ENCODE measurements at places on chromosomes 11 and 22.

- DNase-seq, result no peak
These were observed 305.9 kb downstream of the CADM1 start for GRCh38 chr11:115198321-115198741.

DNA sequence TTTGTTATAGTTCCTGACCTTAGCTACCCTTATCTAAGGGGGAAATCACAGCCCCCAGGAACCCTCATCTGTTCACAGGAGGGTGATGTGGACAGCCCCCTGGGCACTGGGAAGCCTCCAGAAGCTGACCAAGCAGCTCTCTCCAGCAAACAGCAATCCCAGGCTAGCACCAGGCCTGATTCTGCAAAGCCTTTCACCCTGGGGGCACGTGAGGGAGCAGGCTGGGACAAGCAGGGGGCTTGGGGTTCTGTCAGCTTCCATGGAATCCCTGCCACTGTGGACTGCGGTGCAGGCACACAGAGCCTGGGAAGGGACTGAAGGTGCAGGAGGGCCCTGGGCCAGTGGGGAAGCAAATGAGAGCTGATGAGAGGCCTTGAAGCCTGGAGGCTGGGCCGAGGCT is 2.1 kb downstream of the PGAP2 start:
- DNase-seq, result no peak

DNA sequence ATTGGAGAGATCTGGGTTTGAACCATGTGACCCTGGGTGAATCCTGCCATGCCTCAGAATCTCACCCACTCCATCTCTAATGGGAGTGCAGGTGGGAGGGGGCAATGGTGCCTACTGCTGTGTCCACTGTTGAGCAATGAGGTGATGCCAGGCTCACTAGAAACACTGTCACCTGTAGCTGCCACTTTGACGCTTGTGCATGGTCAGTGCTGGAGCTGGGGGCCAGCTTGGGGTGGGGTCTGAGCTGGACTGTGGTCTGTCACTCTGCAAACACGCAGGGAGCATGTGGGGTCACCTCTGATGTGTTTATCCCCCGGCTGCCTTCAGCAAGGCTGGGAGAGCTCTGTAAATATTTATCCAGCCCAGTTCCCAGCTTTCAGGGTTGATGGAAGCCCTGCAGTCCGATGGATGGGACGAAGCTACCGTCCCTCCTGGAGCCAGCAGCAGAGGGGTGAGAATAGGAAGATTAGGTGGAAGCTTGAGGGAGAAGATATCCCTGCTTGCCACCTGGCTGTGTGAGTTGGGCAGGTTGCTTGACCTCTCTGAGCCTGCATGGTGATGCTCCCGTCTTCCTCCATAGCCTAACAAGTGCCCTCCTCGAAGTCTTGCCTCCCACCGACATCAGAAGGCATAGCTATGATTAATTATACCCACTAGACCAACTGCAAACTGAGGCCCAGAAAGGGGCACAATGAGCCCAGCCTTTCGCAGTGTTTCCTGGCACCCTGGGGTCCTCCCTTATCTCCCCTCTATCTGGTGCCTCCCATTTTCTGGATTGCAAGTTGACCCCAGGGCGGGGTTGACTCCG is 1.7 kb downstream of the MMP11 start:
- no peak for DNase-seq

DNA sequence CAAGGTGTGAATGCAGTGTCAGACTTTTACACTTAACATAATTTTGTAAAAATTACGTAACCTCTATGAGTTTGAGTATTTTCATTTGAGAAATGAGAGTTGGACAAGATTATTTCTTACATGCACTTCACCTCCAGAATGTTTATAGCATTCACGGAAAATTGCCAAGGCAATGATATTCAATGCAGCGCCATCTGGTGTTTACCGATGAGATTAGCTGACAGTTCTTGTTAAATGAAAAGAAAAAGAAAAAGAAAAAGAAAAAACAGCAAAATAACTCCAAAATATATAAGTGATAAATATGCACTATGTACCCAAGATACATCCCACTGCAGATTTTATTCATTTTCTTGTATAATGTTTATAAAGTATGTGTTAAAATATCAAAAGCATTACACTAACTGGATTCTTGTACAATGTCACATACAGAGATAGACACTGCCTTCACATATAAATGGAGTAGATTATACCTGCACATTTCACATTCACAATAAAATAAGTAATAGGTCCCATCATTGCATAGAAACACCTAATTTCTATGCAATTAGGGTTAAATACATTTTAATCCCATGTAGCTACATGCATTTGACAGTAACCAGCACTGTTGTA is 976.3 kb upstream of the FAT3 start:
- DNase-seq, result no peak

- DNase-seq, result no peak
These were observed 177.7 kb downstream of the SNX19 start for GRCh38 chr11:130738611-130739010.

DNA sequence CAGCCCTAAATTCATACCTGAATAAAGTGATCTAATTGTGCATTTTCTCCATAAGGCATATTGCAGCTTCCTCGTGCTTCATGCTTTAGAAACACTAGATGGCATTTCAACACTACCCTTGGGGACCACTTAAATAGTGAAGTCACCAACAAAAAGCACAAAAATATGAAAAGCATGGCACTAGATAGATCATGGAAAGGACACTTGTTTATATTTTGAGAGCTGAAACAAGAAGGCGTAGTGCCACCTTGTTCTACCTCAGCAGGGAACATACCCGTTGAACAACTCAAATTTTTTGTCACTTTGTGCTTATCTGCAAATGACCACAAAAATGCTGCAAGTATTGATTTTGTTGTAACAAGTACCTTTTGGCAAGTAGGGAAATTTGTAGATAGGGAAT is 8.6 kb downstream of the TBCEL start:
- DNase-seq, result no peak

GRCh38 chr11:41382927-41383326 is 76.5 kb downstream of the LRRC4C start:
- no peak for DNase-seq
